Activated CD4-positive, alpha-beta T cell treated with anti-CD3 and anti-CD28 coated beads, Interleukin-2, amount 50 U/mL, for 48 hours (primary cell): ENCODE measurements at places on chromosomes 5 and 9.

GRCh38 chr9:127801955-127802575, 617 bp upstream of the FPGS start:
- DNase-seq: no peak

DNA sequence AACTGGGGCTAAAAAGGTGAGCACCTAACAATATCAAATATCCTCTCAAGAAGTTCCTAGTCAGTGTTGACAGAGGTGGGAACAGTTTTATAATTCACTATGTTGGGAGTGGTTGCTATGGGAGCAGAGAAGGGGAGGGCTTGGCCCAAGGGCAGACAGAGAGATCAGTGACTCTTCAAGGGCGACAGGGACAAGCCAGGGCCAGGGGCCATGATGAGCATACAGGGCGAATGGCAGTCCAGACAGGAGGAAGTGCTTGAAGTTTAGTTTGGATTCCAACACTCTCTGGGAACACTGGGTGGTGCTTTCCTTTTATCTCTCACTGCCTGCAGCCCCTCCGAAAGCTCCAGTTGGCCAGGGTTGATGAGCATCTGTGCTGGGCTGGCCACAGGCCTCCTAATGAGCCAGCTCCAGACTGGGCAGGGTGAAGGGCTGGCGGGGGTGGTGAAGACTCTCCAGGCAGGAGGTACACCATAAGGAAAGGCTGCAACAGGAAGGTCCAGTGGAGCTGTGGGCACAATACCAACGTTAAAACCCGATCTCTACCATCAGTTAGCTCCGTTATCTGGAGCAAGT, 111.3 kb downstream of the TMEM174 start:
- DNase-seq: no peak

- no peak for DNase-seq
Measured at GRCh38 chr5:67537439-67538148, 341.0 kb upstream of the CD180 start.

DNA sequence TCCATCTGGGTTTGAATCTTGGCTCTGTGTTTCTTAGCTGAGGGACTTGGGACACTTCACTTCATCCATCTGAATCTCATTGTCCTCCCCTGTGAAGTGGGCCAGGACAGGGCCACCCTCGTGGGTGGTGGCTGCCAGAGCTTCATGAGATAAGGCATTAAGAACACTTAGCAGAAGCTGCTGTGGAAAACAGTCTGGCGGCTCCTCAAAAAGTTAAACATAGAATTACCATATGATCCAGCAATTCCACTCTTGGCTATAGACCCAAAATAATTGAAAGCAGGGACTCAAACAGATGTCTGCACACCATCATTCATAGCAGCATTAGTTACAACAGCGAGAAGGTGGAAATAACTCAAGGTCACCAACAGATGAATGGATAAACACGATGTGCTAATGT, 42.4 kb upstream of the GGTA1 start:
- no peak for DNase-seq

- no peak for DNase-seq
Measured at GRCh38 chr9:72978744-72979143, 25.9 kb upstream of the ALDH1A1 start.

DNA sequence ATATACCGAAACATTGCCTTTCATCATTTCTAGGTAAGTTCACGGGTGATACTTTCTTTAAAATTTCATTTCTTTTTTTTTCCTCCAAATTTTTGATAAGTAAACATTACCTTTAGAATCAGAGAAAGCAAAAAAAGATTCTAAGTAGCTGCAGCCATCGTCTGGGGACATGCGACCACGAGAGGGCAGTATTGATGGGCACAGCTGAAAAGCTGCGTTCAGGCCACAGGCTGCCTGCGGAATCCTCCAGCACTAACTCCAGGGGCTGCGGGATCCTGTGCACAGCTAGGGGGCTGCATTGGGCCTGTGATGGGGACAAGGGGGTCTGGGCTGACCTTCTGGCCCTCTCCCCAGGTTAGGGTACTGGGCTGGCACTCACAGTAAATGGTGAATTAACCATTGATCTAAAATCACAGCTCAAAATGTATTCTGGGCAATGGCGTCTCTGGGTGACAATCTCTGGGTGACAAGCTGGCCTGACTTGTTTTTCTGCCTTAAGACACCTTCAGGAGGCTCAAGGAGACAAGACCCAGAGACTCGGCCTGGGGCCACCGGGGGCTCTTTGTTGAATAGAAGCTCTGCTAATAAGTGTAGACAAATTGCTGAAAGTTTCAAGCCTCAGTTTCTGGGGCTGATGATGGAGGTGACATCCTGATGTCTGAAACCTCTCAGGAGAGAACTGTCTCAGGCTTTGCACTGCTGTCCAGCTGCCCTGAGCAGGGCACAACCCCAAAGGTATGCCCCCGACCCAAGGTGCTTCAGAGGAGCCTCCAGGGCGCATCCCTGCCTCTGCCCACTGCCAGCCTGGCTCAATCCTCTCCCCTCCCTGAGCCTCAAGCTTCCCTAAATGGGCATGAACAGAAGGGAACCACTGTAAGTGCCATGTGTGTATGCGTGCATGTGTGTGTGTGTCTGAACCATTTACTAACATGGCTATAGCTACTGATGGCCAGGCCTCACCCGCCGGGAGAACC, 44.3 kb upstream of the SARDH start:
- peak; percentile 72 for DNase-seq

- no peak for DNase-seq
Measured at GRCh38 chr5:83475935-83476814, 4.6 kb downstream of the VCAN start.

DNA sequence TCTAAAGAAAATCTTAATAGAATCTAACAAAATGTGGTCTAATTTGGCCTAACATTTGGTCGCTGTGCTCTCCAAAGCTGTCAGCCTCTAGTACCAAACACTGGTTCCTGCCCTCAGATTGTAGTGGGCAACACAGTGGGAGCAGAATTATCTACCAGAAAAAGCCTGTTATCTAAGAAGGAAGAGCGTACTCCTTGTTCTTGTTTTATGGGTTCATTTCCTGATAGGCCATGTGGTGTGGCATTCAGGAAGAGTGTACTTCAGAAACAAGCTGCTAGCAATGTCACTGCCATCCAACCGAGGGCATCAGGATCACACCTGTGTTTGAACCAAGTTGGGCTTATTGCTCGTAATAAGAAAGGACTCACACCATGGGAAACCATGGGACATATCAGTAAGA, 487.9 kb upstream of the DAP start:
- DNase-seq: no peak

DNA sequence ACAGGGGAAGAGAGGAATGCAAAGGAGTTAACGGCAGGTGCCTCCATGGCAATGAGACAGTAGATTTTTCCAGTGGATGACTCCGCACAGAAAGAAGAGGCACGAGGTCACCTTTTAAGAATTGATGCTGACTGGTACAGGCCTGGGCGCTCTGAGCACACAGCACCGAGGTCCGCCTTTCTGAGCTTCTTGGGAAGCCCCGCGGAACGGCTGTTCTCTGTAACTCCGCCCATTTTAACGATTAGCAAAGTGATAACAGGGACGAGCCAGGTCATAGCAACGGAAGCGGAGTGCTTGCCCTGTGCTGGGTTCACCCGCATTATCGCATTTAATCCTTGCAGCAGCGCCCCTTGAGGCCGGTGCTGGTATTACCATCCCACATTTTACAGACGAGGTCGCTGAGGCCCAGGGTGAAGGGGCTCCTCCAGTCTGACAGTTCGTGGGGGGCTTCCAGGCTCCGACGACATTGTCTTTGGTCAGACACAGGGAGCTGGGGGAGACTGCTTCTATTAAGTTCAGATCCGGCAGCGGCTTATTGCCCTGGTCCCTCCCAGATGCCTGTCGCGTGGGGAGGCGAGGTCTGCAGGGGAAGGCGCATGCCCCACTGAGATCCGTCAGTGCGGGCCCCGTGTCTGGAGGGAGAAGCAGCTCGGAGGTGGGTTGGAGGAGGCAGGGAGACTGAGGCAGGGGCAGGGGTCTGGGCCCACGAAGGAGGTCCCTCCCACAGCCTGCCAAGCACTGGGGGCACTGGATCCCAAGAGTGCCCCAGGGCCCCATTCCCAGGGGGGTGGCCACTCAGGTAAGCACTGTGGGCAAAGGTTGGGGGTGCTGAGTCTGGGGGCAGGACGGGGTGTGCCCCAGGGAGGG, 22.3 kb upstream of the HMCN2 start:
- peak; percentile 90 for DNase-seq

- no peak for DNase-seq
Measured at GRCh38 chr5:65010841-65011240, 242.1 kb downstream of the CWC27 start.

- no peak for DNase-seq
Measured at GRCh38 chr9:1882711-1883403, 132.3 kb upstream of the SMARCA2 start.

DNA sequence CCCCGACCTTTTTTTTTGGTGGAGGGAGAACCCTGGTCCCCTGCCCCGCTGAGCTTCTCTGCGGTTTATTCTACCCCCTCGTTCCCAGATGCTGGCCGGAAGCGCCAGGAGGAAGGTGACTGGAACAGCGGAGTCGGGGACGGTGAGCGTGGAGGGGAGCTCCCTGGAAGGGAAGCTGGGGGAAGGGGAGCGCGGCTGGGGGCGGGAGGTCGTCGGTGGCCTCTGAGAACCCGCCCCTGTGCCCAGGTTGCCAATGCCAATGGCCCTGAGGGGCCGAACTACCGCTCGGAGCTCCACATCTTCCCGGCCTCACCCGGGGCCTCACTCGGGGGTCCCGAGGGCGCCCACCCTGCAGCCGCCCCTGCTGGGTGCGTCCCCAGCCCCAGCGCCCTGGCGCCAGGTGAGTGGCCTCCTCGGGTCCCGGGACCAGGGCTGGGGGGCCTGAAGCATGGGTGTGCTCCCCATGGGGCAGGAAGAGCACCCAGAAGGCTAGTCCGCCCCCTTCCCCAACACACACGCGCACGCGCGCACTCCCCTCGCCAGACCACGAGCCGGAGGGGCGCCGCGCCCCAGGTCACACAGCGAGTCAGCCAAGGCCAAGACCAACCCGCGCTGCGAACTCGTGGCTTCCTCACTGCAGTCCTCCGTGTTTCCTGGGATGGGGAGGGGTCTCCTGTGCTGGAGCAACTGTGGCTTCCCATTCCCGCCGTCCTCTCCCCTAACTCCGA, 10.6 kb downstream of the MYOZ3 start:
- DNase-seq: peak; percentile 10

GRCh38 chr9:127912296-127912695, 4.5 kb downstream of the ST6GALNAC4 start:
- DNase-seq: no peak

DNA sequence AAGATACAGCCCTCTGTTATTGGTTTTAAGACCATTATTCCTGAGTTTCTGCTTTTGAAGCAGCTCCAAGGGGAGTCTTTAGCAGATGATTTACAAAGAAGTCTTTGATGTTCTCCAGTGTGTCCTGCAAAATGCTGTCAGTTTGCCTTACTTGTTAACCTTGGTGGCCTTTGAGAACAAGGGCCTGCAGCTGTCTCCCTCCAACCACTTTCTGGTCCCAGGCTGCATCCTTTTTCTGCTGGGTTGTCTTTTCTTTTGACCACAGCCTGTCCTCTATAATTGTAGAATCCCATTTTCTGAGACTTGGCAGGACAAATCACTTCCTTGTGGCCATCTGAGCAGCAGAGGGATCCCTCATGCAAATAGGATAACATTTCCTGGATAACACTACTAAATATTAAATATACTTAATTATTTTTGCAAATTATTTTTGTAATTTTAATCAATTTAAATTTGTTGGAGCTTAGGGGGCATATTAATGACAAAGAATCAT, 281.4 kb downstream of the DMRT2 start:
- DNase-seq: no peak

- no peak for DNase-seq
Measured at GRCh38 chr5:79297661-79298060, 61.7 kb downstream of the JMY start.

GRCh38 chr5:68445257-68446069, 229.9 kb downstream of the PIK3R1 start:
- no peak for DNase-seq

DNA sequence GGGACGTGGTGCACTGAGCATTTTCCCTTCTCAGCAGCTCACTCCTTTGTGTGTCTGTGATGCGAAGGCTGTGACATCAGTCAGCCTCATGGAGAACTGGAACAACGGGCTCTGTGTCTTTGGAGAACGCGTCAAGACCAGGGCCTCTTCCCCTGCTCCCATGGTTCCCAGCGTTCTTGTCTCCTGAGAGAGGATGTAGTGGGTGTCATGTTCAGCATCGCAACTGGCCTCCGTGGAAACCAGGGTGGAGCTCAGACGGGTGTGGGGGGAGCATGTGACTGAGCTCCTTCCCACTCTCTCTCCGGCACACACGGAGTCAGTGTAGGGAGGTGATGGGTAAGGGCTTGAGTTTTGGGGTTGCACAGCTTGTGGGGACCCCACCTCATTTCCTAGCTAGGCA, 59.7 kb downstream of the TENT4A start:
- no peak for DNase-seq

DNA sequence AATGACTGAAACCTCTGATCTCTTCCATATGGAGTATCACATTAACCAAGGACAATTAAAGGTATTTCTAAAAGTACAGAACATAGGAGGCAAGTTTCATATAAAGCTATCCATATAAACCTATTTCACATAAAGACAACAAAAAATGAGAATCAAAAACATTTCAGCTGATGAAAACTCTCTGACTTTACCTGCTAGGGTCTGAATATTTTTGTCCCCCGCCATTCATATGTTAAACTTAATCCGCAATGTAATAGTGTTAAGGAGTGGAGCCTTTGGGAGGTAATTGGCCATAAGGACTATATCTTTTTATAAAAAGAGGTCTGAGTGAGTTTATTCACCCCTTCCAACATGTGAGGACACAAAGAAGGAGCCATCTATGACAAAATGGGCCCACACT, 788.5 kb downstream of the DTWD2 start:
- no peak for DNase-seq

DNA sequence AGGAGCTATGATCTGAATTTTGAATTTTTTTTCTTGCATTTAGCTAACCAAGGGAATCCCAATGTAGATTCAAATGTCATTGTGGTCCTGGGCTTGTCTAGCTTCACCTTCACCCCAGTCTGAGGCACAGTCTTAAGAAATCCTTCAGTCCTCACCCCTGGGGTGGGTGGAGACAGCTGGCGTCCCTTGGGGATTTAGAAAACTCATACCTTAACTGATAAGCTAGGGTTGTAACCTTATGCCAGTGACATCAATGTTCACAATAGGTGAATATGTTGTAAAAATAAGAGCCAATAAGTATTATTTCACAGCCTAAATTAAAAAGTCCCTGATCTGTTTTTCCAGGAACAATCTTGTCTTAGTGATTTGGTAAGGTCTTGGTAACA, 4.6 kb downstream of the ISOC1 start:
- no peak for DNase-seq

GRCh38 chr9:19102181-19102630, 498 bp downstream of the HAUS6 start:
- DNase-seq: peak; percentile 45

DNA sequence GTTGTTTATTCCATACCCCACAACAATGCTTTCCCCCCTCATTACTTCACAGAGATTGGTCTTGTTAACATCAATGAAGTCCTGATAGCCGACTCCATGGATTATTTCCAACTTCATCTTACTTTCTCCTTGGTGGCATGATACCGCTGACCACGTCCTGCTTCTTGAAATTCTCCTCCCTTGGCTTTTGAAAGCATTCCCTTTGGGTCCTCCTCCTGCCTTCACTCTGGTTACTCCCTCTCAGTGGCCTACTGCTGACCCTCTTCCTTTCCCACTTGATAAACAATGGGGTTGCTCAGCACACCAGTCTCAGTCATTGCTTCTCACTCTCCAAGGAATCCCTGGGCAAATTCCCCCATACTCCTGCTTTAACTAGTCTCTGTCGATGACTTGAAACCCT, 283.9 kb downstream of the SEC61B start:
- DNase-seq: no peak
